ENCODE measurements at places on chromosomes 1 and 21.

DNA sequence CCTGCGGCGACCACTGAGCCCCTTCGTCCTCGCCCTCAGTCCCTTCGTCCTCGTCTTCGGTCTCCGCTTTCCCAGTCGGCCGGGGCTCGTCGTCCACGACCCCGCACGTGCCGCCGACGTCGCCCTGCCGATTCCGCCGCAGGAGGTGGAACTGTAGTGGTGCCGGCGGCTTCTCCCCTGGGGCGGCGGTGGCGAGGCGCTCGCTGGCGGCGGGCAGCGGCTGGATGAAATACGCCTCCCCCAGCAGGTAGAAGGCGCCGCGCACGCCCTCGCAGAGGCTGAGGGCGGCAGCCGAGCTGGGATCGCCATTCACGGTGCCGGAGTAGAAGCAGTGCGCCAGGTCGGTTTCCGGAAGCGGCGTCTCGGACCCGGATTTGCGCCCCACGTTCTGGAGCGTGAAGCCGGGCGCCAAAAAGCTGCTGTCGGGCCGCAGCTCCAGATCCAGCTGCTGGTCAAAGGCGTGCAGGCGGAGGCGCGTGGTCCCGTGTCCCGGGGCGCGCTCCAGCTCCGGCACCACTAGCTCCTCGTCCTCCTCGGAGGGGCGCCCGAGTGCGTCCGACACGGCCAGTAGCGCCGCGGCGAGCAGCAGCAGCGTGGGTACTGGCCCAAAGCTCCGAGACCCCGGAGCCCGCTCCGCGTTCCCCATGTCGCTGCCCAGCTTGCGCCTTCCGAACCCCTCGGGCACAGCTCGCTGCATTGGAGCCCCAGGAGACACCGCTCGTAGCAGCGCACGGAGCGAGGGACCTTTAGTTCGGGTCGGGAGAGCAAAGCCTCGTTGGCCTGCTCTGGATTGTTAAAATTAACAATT is 747 bp downstream of the ADAMTS1 start:
- no peak for DNase-seq

DNA sequence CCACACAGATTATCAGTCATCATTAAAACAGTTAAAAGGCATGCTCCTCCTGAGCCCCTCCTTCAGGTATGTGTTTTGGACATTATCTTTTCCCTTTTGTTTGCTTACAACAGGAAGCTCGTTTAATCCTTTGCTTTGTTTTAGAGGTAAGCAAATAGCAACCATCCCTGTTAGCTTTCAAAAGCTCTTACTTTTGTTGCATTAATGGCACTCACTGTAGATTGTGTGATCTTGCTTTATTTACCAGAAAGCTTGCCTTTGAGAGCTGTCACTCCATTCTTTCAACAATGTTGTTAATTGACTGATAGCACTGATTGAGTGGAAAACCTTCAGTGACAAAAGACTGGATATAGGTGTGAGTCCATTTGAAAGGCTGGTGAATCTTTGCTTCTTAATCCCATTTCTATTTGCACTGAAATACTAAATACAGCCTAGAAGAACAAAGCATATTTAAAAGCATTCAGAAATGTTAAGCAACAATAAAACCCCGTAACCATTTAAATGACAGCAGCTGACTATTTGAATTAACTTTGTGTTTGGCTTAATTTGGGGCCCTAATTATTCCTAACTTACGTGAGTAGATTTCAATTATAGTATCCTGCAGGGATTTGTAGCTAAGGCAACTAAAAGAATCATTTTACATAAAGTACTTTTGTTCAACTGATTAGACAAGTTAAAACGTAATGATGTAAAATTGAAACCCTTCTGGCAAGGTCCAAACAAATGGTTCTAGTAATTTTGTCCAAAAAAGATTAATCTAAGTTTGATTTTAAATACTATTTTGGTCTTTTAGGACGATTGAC is 48.3 kb downstream of the ADGRL2 start:
- no peak for DNase-seq

- no peak for DNase-seq
These were observed 68.4 kb downstream of the DNM3 start for GRCh38 chr1:171909711-171910110.

GRCh38 chr1:58745117-58745516 is 38.7 kb downstream of the JUN start:
- DNase-seq, result no peak

- no peak for DNase-seq
These were observed 329.2 kb downstream of the TGFB2 start for GRCh38 chr1:218674280-218674773.

GRCh38 chr1:179146476-179146875 is 64.6 kb downstream of the TOR3A start:
- no peak for DNase-seq

- DNase-seq, result no peak
These were observed 14.9 kb downstream of the SH2D1B start for GRCh38 chr1:162397039-162397448.

DNA sequence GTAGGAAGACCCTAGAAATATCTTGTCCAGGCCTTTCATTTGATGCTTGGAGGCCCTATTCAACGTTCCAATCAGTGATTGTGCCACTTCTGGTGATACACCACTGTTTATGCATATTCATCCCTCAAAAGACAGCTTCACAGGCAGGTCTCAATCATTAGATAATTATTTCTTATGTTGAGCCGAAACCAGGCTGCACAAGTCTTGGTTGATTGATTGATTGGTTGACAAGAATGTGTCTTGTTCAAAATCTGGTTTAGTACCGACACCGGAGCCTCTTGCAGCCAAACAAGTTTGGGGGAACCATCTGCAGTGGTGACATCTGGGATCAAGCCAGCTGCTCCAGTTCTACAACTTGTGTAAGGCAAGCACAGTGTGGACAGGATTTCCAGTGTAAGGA is 20.1 kb downstream of the C8A start:
- DNase-seq, result no peak

DNA sequence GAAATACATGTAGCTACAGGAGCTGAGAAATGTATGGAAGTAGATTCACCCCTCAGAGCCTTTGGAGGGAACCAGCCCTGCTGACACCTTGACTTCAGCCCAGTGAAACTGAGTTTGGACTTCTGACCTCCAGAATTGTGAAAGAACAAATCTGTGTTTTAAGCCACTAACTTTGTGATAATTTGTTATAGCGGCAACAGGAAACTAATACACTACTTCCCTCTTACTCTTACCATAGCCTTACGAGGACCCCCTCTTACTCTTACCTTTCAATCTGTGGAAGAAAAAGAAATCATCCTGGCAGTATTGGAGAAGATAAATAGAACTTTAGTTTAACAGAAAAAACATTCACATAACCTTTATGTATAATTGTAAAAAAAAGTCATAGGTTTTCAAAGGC is 353.6 kb upstream of the USP24 start:
- DNase-seq, result no peak

DNA sequence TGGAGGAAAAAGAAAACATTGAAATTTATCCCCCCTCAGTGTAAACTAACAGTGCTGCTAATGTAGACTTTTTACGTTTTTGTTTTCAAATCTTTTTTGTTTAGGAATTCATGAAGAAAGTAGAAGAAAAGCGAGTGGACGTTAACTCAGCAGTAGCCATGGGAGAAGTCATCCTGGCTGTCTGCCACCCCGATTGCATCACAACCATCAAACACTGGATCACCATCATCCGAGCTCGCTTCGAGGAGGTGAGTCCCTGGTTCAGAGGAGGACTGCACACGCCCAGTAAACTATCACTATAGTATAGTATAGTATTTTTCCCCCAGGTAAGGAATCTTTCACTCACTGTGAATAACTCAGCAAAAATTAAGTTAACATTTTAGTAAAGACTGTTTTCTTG is 37.8 kb upstream of the BMP8A start:
- DNase-seq, result peak; percentile 24

GRCh38 chr1:84090447-84091245 is 53.4 kb upstream of the PRKACB start:
- no peak for DNase-seq

DNA sequence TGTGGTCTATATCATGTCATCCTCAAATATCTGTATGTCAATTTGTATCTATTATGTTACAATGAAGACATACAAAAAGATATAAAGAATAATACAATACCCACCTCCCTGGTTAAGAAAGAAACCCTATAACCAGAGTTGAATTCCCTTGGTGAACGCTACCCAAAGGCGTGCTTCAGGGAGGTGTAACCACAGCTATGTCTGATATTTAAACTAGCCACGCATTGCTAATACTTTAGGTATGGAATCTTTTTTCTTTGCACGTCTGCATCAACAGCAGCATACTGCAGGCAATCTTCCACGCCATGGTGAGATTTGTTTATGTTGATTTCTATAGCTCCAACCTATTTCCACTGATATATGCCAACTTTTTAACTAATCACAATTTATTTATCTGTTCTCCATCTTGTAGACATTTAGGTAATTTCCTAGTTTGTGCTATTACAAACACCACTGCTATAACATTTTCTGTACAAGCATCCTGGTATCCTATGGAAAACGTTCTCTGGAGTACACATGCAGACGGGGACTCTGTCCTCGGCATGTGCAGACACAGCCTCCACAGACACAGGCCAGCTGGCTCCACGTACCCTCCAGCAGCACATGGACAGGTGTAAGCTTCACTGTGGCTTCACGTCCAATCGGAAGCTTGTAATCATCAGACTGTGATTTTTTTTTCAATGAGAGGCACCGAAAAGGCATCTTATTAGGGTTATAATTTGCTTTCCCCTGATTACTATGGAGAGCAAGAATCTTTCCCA is 58.5 kb downstream of the HSF2BP start:
- no peak for DNase-seq

GRCh38 chr21:26834181-26834905 is 10.9 kb downstream of the ADAMTS1 start:
- no peak for DNase-seq

DNA sequence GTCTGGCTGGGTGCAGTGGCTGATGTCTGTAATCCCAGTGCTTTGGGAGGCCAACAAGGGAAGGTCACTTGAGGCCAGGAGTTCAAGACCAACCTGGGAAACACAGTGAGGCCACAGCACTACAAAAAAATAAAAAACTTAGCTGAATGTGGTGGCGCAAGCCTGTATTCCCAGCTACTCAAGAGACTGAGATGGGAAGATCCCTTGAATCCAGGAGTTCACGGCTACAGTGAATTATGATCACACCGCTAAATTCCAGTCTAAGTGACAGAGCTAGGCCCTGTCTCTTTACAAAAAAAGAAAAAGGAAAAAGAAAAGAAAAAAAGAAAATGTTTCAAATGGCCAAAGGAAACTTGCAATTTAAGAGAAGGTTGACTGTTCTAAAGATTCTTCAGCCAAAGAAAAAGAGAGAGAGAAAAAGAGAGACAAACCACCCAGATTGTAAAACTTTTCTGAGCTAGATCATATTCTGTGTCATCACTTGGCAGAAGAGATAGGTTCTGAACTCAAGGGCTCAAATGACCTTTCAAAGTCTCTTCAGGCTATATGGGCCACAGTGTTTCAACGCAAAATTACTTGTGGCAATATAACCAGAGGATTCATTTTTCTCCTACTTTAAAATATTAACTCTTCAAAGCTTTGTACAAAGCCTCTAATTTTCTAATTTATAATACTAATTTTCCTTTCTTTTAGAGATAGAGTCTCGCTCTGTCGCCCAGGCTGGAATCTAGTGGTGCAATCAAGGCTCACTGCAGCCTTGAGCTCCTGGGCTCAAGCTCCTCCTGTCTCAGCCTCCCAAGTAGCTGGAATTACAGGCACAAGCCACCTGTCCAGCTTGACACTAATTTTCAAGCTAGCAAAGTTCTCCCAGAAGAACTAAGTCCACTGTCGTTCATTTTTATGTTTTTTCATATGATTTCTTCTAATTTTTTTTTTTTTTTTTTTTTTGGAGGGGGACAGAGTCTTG is 20.5 kb downstream of the ARID4B start:
- no peak for DNase-seq

- no peak for DNase-seq
These were observed 103.8 kb downstream of the GREM2 start for GRCh38 chr1:240508201-240508600.

GRCh38 chr1:95503278-95504030 is 269.4 kb downstream of the RWDD3 start:
- DNase-seq, result no peak

- DNase-seq, result no peak
These were observed 3.4 kb downstream of the LELP1 start for GRCh38 chr1:153206631-153207030.

- DNase-seq, result peak; percentile 43
These were observed 105.1 kb downstream of the COLGALT2 start for GRCh38 chr1:183932412-183932811.

- DNase-seq, result peak; percentile 62
These were observed 8.0 kb upstream of the CAMK2N1 start for GRCh38 chr1:20493839-20494608.

DNA sequence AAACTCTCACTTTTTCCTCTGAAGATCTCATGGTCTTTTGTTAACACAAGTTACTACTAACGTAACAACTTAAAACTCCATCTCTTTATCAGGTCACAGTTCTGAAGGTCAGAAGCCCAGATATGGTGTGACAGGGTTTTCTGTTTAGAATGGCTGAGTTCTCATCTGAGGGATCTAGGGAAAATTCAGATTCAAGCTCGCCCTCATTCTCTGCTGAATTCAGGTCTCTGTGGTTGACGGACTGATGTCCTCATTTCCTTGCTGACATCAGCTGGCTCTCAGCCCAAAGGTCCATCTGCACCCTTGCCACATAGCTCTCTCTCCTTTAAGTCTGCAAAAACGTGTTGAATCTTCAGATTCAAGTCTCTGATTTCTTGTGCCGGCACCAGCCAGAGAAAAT is 6.1 kb upstream of the NTPCR start:
- no peak for DNase-seq

- no peak for DNase-seq
These were observed 20.6 kb downstream of the ETNK2 start for GRCh38 chr1:204130981-204131892.

Measured in thoracic aorta (tissue), 2 donors.